ENCODE measurements at places on chromosomes 6 and 20.
A peak's percentile ranks its signal among the peaks of the same experiment; 100 is the strongest.

DNA sequence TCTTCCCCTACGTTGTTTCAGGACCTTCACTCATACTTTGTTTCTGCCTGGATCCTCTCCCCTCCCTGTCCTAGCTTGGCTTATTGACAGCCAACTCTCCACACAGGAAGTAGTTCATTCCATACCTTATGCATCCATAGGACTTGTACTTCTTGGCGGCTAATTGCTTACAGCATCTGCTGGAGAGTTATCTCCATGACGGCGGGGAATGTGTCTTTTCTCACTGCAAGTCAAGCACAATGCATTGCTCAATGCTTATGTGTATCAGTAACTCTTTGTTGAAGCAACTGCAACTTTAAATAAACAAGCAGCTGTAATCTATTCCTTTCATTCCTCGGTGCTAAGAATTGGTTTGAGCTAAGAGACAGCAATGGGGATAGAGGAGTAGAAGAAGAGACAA, 551.3 kb upstream of the EPHA7 start:
- no peak for DNase-seq

- peak; percentile 63 for DNase-seq
Observed at GRCh38 chr6:105560611-105561066, 157.8 kb upstream of the PREP start.

DNA sequence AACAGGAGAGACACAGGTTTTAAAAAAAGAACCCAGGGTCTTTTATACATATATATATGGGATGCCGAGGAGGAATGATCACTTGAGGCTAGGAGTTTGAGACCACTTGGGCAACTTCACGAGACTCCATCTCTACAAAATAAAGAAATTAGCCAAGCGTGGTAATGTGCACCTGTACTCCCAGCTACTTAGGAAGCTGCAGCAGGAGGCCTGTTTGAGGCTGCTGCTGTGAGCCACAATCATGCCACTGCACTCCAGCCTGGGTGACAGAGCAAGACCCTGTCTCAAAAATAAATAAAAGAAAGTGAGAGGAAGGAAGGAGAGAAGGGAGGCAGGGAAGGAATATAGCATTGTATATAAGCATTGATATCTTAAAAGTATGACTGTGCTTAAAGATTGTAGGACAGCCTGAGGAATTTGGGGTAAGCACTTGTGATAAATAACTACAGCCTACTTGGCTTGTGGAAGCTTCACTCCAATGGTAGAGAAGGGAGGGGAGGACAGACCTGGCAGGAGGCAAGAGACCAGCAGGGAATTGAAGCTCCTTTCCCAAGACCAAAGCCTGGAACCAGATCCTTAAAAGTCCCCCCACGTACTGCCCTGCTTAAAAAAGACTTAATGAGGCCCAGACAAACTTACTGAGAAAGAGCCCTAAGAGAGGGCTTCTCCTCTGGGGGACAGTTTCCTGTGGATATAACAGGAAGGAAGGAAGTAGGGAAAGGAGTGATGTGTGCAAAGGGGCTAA, 2.5 kb upstream of the SNTA1 start:
- DNase-seq, result no peak

- DNase-seq, result no peak
Observed at GRCh38 chr6:36230371-36230770, 33.8 kb downstream of the BRPF3 start.

DNA sequence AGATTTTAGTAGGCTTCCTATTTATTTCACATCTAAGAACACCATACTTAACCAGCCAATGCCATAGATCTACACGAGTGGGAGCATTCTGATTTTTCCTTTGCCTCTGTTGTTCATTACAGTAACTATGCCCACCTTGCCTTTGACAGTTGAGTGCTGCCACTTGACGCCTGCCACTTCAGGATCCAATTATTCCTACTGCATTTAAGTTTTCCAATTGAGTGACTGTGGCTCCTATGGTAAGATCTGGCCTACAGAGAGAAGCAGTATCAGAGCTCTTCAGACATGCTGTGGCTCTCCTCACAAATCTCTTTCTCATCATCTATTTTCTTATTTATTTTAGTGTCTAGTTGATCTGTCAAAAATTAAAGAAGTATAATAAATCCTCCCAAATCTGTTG, 403.0 kb upstream of the SPTLC3 start:
- DNase-seq, result no peak

- DNase-seq, result no peak
Observed at GRCh38 chr20:35316086-35316485, 23.9 kb upstream of the FAM83C start.

DNA sequence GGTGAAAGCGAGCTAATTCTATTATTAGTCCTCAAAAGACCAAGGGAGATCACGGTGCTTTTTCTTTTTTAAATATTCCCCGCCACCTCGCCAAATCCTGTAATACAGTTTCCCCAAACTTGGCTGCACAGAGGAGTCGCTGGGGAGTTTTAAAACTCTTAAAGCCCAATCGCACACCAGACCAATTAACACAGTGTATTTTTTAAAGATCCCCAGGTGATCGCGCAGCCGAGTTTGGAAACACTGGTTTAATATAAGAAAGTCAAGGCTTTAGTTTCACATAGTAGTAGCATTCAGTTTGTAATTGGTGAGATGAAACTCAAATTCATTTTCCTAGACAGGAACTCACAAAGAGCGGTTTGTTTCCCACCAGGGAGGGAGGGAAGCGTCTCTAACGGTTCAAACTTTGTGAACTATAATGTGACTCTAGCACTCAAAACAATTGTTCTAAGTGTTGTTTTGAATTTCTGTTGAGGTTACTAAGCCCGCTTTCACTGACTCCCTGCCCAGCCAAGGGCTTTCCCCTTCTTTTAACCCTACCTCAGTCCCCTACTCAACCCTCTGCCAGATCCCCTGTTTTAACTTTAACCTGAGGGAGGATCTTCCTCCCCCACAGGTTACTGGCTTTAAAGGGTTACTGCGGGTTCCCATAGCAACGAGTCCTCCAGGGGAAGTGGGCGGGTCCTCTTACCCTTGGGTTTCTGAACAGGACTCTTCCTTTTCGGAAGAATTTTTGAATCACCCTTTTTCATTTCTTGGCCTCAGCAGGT, 25.7 kb upstream of the BTBD3 start:
- peak; percentile 68 for DNase-seq

GRCh38 chr6:53109612-53110011, 39.0 kb downstream of the GCM1 start:
- no peak for DNase-seq

DNA sequence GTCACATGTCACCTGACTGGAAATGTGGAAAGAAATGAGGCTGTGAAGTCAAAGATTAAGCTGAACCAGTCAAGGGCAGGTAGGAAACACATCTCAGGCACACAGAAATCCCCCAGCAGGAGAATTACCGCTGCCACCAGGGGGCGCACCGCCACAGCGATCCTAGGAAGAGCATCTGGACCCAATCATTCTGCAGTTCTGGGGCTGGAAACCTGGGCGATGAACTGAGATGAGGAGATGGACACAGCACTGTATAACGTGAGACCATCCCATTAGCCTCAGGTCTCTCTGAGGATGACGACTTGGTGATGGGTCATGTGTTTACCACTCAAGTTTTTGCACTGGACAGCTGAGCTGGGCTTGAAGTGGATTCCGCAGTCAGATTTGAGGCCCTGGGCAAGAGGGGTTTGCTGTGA, 6.5 kb upstream of the SLC24A3 start:
- peak; percentile 81 for DNase-seq

GRCh38 chr6:1713016-1713600, 103.4 kb downstream of the FOXC1 start:
- DNase-seq, result no peak

- no peak for DNase-seq
Observed at GRCh38 chr20:41054847-41055230, 26.2 kb downstream of the TOP1 start.

- no peak for DNase-seq
Observed at GRCh38 chr6:92648364-92649086, 770.8 kb downstream of the EPHA7 start.

DNA sequence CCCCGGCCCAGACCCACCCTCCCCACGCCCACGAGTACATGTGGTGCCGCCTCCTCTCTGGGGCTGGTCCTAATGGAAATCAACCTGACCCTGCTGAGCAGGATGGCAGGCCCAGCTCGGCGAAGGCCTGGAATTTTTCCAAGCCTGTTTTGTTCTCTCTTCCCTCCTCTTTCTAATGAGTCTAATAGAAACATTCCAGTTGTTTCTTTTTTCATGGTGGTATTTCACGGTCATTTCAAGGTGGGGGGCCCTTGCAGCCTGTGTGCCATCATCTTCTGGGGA, 16.6 kb downstream of the SMOC2 start:
- DNase-seq, result no peak

GRCh38 chr6:65943548-65943947, 236.5 kb upstream of the EYS start:
- no peak for DNase-seq

DNA sequence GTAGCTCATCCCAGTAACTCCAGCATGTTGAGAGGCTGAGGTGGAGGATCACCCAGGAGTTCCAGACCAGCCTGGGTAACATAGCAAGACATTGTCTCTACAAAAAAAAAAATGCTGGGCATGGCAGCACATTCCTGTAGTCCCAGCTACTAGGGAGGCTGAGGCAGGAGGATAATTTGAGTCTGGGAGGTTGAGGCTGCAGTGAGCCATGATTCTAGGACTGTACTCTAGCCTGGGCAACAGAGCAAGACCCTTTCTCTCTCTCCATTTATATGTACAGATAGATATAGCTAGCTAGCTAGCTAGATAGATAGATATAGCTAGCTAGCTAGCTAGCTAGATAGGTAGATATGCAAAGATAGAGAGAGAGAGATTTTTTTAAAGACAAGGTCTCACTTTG, 20.4 kb downstream of the ILRUN start:
- no peak for DNase-seq

- no peak for DNase-seq
Observed at GRCh38 chr6:146301764-146302163, 241.9 kb upstream of the RAB32 start.

- DNase-seq, result peak; percentile 81
Observed at GRCh38 chr6:2749969-2750600, 637 bp downstream of the MYLK4 start.

DNA sequence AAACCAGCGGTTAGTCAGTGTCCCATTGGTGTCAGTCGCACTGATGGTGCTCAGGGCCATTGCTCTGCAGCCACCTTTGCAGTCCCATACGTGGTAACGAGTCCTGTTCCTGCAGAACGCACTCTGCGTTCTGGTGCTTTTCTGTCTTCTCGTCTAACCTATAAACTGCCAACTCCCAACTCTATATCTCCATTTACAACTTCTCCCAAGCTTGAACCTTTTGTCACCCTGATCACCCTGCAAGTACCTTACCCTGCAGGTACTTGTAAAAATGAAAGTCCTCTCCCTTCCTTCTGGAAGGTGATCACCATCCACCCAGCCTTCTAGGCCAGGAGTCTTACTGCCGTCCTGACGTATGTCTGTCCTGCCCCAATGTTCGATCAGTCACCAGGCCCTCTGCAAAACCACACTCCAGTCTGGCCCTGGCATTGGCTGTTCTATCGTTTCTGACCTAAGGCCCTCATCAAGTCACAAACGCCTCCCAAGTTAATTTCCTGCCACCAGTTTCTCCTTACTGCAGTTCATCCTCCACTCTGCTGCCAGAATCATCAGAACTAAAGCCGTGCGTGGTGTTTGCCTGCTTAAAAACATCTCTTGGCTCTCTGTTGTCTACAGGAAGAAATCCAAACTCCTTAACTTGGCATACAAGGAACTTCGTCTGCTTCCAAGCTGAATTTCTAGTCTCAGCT, 7.9 kb downstream of the RREB1 start:
- no peak for DNase-seq

- DNase-seq, result no peak
Observed at GRCh38 chr6:130814506-130814905, 12.7 kb upstream of the SMLR1 start.

GRCh38 chr20:25858495-25859425, 162.1 kb upstream of the ZNF337 start:
- no peak for DNase-seq

DNA sequence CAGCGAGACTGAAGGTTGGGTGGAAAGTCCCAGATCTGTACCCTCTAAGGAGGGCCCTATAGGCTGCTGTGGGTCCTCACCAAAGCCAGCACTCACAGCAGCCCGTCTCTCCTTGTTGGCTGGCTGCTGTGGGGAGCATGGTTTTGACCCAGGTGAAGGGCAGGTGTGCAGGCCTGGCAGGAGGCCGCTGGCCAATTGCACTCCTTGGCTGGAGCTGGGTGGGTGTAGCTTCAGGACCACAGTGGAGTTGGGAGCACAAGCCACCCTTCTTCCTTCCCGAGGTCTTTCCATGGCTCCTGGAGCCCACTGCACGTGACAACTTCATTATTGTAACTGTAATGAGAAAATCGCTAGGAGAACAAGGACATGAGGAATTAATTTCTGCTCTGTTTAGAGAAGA, 287.7 kb upstream of the FOXQ1 start:
- no peak for DNase-seq

GRCh38 chr6:47402081-47402480, 75.5 kb upstream of the CD2AP start:
- no peak for DNase-seq

- no peak for DNase-seq
Observed at GRCh38 chr6:11233673-11234573, 1.5 kb upstream of the NEDD9 start.

DNA sequence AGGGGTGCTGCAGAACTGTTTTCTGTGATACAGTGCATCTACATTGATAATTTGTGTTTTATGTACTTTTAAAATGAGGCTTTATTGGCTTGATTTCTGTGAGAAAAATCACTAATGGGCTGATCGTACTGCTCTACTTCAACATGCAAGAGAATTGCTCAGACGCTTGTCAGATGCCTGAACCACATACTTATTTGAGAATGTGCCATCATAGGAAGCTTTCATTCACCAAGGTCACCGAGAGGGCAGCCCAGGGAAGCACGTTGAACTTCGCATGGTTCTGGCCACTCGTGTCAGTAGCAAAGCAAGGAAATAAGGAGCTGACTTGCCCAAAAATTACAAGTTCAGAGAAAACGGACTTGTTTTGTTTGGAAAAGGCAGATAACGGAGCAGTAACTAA, 168.5 kb upstream of the AKAP12 start:
- DNase-seq, result peak; percentile 91

DNA sequence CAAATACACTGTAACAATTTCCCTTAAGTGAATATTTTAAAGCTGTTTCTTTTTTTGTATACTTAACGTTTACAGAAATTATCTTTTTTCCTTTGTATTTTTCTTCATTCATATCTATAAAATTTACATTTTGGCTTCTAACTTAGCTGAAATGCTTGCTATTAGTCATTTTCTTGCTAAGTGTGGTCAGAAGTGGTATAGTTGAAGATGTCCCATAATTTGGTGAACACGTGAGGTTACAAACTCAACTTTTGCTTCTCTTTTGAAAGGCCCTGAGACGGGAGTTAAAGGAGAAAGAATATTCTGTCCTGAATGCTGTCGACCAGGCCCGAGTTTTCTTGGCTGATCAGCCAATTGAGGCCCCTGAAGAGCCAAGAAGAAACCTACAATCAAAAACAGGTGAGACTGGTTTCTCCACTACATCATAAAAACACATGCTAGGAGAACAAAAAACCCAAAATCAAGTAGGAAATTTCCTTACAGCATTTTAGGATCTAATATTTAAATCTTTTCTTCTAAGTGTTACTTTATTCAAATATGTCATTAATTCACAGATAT, 445.0 kb downstream of the UTRN start:
- no peak for DNase-seq

- peak; percentile 53 for DNase-seq
Observed at GRCh38 chr6:17971128-17972073, 16.0 kb downstream of the KIF13A start.

Measured in foreskin fibroblast (primary cell).